ENCODE measurements at places on chromosomes 12 and 14.

DNA sequence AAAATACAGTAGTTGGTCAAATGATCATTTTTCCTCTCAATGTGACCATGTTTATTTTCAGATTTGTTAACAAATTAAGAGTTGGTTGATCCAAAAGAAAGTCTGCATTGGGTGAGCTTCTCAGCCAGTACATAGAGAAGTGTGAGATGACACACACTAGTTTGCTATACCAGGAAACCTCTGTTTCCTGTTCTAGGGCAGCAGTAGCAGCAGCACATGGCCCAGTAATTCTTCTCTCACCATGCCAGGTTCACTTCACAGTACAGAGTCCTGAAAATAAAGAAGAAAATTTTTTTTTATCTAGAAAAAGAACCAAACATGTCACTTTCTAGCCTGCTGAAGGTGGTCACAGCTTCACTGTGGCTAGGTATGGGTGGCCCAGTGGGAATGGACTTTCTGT lies 250.2 kb upstream of the OR4E1 start:
- DNase-seq, result no peak

DNA sequence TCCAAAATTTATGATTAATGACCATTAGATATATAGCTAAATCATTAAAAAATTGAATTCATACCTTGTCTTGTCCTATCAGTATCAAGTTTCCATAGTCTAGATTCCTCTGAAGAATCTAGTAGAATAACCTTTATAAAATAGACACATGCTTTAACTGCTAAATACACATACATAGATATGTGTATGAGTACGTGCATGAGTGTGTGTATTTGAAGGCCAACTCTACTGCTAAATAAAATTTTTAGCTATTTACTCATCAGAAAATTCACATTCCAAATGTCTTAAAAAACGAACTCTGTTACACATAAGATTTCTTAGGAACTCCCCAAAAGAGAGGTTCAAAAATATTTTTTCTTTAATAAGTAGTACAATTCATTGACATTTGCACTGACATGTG lies 233.0 kb downstream of the SSPN start:
- no peak for DNase-seq

DNA sequence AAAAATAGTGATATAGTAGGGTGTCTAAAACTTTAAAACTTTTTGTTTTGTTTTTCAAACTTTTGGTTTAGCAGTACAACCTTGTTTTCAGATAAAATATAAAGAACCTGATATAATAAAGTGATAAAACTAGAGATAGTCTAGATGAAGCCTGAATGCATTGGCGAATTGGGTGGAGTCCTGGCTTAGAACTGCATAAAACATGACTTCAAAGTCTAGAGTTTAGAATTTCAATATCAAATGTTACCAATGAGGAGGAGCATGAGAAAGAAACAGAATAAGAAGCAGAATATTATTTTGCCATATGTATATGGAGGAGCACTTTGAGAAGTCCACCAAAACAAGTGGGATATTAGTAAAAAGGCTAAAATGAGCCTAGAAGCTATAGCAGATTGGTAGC lies 263.6 kb downstream of the TMEM117 start:
- no peak for DNase-seq

GRCh38 chr14:104660597-104660996 lies 28.8 kb upstream of the INF2 start:
- DNase-seq, result no peak

DNA sequence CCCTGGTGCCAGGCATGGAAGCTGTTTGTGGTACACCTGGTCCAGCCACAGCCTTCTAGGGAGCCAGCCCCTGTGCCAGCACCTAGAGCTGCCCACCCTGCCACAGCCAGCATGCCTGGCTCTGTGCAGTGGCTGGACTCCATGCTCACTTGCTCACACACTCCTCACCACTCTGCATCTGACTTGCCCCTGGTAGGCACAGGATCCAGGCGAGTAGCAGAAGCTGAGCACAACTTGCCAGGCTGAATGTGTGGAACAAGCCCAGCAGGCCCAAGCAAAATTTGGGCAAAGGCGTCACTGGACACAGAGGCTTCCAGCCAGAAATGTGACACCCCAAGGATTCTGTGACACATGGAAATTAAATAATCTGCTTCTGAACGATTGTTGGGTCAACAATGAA lies 106.7 kb downstream of the MYF5 start:
- no peak for DNase-seq

DNA sequence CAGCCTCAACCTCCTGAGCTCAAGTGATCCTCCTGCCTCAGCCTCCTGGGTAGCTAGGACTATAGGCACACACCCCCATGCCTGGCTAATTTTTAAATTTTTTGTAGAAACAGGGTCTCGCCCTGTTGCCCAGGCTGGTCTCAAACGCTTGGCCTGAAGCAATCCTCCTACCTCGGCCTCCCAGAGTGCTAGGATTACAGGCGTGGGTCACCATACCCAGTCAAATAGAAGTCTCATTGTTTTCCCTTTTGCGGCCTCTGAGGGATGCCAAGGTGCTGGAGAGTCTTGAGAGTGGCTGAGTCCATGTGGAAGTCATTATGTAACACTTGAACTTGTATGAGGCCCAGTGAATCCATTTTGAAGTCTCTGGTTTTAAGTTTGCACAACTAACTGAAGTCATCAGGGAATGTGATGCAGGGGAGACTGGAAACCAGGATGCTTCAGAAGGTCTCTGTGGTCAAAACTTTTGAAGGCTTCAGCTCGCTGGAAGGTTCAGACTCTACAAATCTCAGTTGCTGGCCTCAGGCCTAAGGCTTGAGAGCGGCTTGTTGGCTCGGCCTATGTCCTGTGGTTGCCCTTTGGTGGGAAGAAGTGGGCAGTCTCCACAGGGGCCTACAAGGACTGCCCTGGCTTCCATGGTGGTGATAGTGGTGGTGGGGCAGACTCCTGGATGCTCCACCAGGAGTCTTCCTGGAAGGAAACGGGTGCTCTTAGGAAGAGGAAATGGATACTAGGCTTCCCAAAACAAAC lies 29.2 kb downstream of the GALNT16 start:
- DNase-seq, result no peak

DNA sequence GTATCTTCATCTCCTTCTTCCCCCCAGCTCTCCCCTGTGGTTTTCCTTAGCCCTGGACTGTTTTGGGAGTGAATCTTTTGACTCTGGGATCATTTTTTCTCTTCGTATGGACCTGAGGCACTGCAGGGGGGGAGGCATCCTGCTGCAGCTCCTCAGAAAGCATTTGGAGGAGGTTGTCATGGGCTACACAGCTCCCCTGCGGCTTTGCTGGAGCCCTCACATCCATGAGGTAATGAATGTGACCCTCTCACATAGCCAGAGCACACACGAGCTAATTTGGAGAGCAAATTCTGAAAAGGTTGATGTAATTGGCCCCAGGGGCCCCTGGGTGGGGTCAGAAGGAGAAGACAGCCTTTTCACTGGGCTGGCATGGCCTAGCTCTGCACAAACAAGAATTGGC lies 110.9 kb downstream of the PAH start:
- DNase-seq, result no peak

DNA sequence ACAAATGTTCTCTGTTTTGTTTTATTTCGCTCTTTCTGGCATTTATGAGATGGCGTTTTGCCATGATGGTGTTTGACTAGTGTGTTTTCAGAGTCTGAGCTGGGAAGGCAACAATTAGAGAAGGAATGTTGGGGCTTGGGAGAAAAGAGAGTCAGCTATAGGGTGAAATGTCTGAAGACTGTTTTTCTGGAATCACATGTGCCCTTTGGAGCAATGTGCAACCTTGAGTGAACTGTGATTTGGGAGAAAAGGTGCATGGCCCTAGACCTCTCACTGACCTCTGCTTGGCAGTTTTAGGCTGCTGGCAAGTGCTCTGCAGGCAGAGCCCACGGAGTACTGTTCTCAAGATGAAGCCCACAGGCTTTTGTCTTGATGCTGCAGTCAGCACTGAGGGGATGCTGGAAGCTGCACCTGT lies 379.9 kb upstream of the PDE3A start:
- no peak for DNase-seq

GRCh38 chr12:52802442-52802841 lies 6.5 kb upstream of the KRT3 start:
- DNase-seq, result no peak

- DNase-seq, result no peak
Measured at GRCh38 chr12:116599285-116600136, 40.3 kb downstream of the MAP1LC3B2 start.

DNA sequence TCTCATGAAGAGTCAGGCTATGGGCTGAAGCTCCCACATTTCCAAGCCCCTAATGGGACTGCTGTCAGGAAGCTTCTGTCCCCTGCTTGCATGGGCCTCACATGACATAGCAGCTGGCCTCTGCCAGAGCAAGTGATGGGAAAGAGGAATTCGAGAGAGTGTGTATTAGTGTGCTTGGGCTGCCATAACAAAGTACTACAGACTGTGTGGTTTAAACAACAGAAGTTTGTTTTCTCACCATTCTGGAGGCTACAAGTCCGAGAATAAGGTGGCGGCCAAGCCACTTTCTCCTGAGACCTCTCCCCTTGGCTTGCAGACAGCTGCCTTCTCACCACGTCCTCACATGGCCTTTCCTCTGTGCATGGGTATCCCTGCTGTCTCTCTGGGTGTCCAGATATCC lies 274.4 kb downstream of the NUAK1 start:
- no peak for DNase-seq

DNA sequence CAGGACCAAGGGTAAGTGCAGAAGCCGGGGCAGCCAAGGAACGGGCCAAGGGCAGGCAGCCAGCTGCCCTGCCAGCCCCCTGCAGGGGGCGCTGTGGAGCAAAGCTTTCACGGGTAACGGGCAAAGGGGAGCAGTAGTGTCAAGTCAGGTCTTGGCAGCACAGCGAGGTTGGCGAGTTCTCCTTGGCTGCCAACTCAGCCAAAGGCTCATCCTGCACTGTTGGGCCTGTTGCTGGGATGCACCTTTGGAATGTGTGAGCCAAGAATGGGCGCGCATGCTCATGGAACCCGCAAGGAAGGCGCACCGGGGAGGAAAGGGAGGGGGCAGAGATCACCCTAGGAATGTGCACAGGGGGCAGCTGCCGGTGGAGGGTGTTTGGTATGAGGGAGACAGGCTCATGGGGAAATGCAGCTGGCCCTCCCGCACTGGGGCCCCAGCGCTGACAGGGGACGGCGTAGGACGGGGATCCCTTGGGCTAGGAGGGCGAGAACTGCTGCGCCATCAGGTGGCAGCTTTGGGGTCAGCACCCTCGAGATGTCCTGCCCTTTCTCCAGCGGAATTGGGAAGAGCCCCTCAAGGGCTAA lies 138.0 kb downstream of the ASCL4 start:
- DNase-seq, result no peak

Measured in NCI-H524 treated with DMSO at 0.1 percent for 48 hours (cell line).